ENCODE measurements at places on chromosomes 7 and 10.
A peak's percentile ranks its signal among the peaks of the same experiment; 100 is the strongest.

- DNase-seq: no peak
Measured at GRCh38 chr7:29622335-29623265, 59.0 kb downstream of the PRR15 start.

DNA sequence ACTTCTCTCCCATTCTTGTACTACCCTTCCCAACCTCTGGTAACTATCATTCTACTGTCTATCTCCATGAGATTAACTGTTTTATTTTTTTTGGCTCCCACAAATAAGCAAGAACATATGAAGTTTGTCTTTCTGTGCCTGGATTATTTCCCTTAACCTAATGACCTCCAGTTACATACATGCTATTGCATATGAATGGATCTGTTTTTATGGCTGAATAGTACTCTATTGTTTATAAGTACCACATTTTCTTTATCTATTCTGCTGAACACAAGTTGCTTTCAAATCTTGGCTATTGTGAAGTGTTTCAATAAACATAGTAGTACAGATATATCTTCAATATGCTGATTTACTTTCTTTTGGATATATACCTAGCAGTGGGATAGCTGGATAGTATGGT lies 376.6 kb upstream of the KCND2 start:
- DNase-seq: no peak

GRCh38 chr7:112501801-112502503 lies 21.2 kb downstream of the LSMEM1 start:
- no peak for DNase-seq

DNA sequence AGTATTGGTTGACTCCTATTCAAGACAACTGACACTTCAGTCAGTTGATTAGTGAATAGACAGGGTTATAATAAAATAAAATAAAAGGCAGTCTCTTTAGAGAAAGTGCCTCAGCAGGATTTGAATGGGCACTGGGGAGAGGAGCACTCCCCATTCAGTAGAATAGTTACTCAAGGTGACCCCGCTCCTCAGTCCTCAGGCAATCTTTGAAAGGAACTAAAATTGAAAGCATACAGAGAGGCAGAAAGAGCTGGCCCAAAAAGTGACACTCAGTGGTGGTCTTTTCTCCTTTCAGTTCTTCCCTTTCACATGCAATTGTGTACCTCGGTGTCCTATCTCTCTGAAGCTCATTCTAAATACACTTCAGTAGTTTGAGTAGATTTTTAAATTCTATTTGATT lies 47.4 kb upstream of the MACC1 start:
- DNase-seq: no peak

- DNase-seq: no peak
Measured at GRCh38 chr7:99290980-99291607, 18.5 kb downstream of the MYH16 start.

DNA sequence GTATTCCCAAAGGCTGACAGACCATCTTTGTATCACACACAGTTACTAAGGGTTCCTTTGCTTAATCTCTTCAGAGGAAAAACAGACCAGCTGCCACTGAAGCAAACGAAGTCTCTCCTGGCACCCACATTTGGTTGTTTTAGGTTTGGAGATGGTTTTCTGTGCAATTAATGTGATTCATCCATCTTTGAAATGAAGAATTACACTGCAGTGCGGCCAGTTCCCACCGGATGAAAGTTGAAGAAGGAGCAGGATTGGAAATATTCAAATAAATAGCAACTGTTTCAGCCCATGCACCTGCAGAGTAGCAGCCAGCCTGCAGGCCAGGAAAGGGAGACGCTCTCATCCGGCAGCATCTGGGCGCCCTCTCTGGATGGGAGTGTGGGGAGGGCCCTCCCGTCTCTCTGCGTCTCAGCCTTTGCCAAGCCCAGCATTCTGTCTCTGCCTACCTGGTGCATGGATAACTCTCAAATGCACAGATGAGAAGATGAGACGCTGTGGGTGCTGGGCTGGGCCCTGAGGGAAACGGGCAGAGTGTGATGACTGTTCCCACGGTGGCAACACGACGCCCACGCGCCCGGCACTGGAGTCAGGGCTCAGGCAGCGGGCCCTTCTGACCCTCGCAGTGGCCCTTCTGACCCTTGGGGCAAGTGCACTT lies 214.0 kb downstream of the PTPRN2 start:
- no peak for DNase-seq

DNA sequence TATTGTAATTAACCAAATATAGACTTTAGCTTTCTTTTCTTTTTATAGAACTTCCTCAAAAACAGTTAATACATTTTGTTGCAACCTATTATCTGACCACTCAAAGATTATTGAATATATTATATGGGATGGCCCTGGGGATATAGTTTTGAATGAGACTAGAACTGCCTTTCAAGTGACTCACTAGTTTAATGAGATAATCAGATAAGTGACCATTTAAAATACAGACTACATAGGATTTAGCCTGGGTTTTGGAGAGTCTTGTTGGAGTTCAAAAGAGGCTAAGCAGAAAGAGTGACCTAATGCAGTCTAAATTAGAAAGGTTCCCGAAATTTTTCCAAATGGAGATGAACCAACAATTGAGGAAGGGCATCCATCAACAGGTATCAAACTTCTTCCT lies 305.2 kb upstream of the ETV1 start:
- DNase-seq: no peak

DNA sequence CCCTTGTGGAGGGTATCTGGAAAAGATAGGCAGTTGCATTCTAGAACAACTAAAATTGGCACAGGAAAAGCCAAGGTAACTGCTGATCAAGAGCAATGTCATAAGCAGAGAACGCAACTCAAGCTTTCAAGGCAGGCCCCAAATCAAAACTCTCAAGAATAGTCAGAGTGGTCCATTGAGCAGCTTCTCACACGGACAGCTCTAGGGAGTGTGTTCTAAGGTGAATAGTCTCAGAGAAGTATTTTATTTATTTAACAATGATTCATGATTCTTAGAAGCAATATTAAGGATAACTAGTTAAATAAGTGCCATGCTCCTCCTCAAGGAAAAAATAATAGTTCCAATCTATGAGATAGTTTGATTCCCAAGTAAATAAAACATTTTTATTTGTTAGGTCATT lies 83.0 kb downstream of the COL28A1 start:
- no peak for DNase-seq

- no peak for DNase-seq
Measured at GRCh38 chr7:4857189-4857588, 4.6 kb downstream of the PAPOLB start.

DNA sequence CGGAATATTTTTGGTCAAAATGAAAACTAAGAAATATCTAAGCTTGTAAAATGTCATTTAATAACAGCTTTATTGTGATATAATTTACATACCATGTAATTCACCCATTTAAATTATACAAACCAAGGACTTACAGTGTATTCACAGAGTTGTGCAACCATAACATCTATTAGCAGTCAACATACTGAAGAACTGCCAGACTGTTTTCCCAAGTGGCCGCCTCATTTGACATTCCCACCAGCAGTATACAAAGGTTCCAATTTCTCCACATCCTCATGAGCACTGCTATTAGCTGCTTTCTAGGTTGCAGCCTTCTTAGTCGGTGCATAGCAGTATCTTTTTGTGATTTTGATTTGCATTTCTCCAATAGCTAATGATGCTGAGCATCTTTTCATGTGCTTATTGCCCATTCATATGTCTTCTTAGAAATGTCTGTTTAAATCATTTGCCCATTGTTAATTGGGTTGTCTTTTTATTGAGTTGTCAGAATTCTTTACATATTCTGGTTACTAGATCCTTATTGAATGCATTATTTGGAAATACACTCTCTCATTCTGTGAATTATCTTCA lies 153.0 kb upstream of the FGFR2 start:
- DNase-seq: no peak

DNA sequence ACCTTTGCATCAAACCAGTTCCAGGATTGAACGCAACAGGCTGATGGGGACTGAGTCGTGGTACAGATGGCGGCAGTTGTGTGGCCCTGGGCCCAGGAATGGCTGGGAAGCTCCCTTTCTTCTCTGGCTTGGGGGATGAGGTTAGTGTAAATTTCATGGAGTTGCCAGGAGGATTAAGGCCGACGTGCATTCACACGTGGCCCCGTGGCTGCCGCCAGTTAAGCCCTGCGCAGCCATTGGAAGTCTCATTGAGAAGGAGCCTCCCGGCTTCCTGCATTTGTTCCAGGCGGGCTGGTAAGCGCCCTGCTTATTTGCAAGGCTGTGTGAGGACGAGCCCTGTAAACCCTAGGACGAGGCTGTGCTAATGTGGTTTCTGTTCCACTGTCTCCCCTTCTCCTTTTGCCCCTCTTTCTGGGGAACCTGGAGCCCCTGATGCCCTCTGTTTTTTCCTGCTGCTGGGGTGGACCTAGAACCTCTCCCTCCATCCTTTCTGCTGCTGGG lies 174.7 kb upstream of the TNRC18 start:
- DNase-seq: no peak

DNA sequence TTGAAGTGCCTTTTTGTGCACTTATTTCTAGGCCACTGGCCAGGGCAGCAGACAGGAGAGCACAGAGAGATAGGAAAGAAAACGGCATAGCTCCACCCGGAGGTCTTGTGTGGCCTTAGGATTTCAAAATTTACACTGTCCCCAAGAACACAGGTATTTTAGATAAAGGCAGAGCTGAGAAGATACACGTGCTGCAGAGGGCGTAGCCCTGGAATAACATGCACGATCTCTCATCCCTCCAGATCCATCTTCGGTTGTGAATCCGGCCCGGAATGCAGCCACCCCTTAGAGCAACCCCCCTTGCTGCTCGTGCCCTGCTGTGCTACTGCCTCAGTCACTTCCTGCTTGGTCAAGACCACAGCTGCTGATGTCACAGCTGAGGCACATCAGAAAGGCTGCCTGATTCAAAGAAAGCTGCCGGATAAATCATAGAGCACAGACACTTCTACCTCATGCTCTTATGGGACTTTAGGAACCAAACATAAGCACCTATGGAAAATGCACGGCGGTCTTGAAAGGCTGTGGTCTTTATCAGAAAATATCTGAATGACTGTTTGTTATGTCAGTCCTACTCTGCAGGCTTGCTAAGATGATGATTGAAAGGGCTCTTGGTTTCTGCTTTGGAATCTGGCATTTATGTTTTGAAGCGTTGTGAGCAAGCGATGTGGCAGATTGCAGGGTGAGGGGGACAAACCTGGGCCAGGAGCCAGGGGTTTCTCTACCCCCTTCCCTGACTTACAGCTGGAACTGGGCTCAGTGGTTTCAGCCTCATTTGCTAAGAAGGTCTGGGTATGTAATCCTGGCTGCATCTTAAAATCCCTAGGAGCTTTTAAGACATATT lies 152.0 kb downstream of the SVIL start:
- DNase-seq: no peak

- no peak for DNase-seq
Measured at GRCh38 chr10:24893127-24893526, 59.3 kb downstream of the PRTFDC1 start.

GRCh38 chr10:28302012-28302637 lies 739 bp downstream of the MPP7 start:
- no peak for DNase-seq

DNA sequence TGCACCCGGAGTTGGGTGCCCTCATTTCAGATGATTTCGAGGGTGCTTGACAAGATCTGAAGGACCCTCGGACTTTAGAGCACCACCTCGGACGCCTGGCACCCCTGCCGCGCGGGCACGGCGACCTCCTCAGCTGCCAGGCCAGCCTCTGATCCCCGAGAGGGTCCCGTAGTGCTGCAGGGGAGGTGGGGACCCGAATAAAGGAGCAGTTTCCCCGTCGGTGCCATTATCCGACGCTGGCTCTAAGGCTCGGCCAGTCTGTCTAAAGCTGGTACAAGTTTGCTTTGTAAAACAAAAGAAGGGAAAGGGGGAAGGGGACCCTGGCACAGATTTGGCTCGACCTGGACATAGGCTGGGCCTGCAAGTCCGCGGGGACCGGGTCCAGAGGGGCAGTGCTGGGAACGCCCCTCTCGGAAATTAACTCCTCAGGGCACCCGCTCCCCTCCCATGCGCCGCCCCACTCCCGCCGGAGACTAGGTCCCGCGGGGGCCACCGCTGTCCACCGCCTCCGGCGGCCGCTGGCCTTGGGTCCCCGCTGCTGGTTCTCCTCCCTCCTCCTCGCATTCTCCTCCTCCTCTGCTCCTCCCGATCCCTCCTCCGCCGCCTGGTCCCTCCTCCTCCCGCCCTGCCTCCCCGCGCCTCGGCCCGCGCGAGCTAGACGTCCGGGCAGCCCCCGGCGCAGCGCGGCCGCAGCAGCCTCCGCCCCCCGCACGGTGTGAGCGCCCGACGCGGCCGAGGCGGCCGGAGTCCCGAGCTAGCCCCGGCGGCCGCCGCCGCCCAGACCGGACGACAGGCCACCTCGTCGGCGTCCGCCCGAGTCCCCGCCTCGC lies at the start of gene EGFR:
TSS of gene EGFR (plus strand) at position 657 of the 830 bp plus-strand sequence. CDS start 261 bp downstream, outside the sequence.
- DNase-seq: peak; percentile 89

DNA sequence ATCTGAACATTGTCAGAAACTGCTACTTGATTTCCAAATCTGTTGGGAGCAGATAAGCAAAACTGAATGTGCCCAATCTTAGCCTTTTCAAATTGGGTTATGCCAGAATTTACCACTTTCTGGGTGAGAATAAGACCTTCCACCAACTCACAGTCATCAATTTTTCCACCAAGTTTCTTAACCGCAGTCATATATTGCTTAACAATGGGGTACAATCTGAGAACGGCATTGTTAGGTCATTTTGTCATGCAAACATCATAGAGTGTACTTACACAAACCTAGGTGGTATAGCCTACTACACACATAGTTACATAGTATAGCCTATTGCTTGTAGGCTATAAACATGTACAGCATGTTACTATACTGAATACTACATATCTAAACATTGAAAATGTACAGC lies 16.0 kb downstream of the MRPS33 start:
- no peak for DNase-seq

DNA sequence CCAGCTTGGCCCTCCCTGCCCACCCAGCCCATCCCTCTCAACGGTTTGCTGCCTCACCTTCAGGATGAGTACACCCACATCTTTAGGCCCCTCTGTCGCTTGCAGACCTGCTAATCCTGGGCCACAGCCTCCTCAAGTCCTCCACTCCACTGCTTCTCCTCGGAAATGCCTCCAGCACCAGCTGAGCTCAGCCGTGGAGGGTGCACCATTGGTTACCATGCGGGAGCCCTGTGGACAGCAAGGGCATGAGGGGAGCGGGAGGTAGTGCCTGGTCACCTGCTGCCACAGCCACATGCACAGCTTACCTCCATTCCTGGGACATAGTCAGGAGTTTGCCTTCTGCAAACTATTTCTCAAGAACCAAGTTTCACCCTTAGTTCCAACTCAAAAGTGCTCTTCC lies 286.3 kb upstream of the ZMIZ1 start:
- no peak for DNase-seq

GRCh38 chr10:100636848-100637553 lies 101.3 kb downstream of the HIF1AN start:
- DNase-seq: no peak

GRCh38 chr10:98892523-98892922 lies 343.1 kb downstream of the HPSE2 start:
- DNase-seq: no peak
